Activated naive CD8-positive, alpha-beta T cell treated with anti-CD3 and anti-CD28 coated beads, Interleukin-2, amount 10 ng/mL, durations not matched to agents 7 days and 5 days (primary cell): ENCODE measurements at places on chromosomes 2 and 18. TPM values are rescaled to one million over a fixed set of nuclear protein-coding genes. Genes with fewer than 3 reads are reported as not detected.

- DNase-seq, result no peak
Observed at GRCh38 chr2:158716921-158717320, 78.2 kb upstream of the DAPL1 start.

DNA sequence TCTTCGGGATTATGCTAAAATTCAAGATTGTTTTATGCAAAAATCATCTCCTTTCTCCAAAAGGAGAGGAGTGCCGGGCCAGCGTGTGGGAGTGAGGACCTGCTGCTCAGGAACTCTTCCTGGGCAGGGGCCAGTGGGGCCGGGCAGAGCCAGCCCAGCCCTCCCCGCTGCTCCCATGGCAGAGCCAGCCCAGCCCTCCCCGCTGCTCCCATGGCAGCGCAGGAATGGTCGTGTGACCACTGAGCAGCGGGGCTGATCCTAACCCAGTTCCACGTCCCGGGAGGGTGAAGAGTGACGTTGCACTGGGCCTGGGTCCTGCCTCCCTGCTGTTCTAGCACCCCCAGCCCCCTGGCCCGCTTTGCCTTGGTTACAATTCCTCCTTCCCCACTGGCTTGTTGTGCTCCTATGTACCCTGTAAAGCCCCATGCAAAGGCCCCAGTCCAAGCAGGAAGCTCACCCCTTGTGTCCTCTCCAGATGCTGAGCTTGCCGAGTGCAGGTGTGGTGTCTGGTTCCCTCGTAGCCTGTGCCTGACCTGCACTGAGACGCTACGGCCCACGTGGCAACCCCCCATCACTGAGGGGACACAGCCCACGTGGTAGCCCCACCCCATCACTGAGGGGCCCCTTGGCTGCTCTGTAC is 11.4 kb upstream of the NEU4 start:
- no peak for DNase-seq

DNA sequence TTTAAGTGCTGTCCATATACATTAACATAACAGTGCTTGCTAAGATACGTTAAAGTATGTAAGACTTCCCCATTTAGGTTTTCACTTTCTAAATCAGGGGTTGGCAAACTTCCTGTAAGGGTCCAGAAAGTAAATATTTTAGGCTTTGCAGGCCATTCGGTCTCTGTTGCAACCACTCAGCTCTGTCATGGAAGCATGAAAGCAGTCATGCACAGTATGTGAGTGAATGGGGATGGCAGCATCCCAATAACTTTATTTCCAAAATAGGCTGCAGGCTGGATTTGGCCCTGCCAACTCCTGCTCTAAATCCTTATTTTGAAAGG is 128.7 kb downstream of the PLA2R1 start:
- no peak for DNase-seq

DNA sequence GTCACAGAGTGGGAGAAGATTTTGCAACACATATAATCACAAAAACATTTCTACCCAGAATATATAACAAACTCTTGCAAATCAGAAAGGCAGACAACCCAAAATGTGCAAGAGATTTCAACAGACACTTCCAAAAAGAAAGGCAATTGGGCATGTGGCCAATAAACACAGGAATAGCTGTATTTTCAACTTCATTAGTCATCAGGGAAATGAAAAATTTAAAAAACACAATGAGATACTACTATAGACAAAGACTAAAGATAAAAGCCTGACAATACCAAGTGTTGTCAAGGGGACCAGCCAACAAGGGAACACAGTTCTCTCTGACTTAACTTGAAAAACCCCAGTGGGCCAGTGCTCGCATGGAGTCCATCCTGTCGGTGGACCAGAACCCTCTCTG is 40.5 kb downstream of the MTHFD2 start:
- no peak for DNase-seq

The DUSP19 gene
- 1.8 TPM for total RNA-seq

DNA sequence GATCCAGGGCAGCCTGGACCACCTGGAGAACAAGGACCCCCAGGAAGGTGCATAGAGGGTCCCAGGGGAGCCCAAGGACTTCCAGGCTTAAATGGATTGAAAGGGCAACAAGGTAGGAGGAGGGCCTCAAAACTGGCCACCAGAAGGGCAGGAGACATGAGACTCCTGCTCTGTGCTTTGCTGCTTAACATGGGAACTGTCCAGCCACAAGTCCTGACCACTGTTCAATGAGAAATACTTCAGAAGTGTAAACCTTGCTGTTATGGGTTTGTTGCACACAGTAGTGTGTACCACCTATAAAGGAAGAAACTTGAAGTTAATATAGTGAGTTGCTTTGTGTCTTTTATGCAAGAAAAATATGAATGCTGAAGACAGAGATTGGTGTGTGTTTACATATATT is 44.2 kb upstream of the MFF start:
- DNase-seq, result no peak

GRCh38 chr18:76747676-76748075 is 74.7 kb upstream of the ZNF236 start:
- DNase-seq, result no peak

The UGT1A8 gene
- total RNA-seq, result not detected

GRCh38 chr2:241620419-241620769 is 16.6 kb downstream of the THAP4 start:
- no peak for DNase-seq

- DNase-seq, result no peak
Observed at GRCh38 chr2:240909216-240909974, 3.3 kb downstream of the CROCC2 start.

DNA sequence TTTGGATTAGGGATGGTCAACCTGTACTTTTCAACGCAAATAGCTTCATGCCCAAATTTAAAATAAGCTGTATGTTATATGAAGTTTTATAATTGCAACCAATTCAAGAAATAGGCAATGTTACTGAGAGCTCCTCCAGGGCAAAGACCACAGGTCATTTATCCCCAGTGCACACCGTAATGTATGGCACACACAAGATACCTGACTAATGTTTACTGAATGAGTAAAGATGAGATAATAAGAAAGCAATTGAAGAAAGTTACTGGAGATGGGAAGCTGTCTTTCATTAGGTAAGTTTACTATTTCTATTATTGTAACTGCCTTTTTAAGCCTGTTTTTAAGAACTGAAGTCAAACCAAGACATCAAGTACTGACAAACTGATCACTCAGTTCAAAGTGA is 184.5 kb upstream of the VRK2 start:
- no peak for DNase-seq

- no peak for DNase-seq
Observed at GRCh38 chr2:113905886-113906285, 16.0 kb downstream of the ACTR3 start.

GRCh38 chr2:40147360-40147759 is 304.5 kb downstream of the SLC8A1 start:
- no peak for DNase-seq

- peak; percentile 72 for DNase-seq
Observed at GRCh38 chr2:240983361-240983995, 14.9 kb upstream of the SNED1 start.

DNA sequence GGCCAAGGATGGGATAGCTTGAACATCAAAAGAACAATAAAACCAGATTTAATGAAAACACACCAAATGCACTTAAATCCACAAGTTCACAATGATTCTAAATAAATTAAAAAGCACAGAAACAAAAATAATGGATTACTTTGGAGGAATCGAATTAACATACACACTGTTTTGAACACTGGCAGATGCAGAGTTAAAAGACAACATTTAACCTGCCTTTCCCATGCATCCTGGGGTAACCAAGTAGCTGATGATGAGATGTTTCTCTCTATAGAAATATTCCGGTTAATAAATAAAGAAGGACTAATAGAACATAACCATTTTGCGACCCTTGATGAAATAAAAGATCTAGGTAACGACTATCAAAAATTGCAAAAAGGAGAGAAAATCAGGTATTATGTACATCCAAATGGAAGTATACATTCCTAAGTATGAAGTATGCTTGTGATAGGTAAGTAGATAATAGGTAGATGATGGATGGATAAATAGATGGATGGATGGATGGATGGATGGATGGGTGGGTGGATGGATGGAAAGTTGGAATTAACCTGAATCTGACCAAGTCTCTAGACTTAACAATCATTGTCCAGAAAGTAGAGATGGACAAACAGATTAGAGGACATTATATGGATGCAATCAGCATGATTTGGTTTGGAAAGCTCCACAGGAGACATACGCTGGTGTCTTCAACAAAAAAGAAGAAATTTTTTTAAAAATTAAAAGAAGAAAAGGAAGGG is 57.4 kb upstream of the MYCN start:
- no peak for DNase-seq

The IL36A gene
- not detected for total RNA-seq

The FN1 gene
- total RNA-seq, result 0.71 TPM

DNA sequence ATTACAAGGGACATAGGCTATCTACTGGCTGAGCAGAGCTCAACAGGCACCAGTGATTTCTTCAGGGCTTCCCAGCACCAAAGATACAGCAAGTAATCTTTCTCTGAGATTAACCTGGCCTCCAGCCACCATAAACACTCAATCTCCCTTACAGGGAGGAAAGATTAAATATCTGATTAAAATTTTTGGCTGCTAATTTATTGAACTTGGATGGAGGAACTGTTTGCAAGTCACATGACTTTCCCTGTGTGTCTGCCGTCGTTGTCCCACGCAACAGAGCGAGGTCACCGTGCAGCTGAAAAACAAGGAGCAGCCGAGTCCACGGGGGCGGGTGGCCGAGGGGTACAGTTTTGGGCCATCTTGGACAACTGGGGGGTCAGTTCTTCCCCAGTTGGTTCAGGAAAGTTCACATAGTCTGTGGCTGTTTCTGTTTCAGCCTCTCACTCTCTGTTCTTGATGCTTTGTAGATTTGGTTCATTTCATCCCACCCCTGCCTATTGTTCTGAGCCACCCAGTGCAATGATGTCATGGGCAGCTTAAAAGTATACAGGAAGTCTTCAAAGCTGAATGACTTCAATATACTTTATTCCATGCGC is 186.8 kb upstream of the CTAGE1 start:
- no peak for DNase-seq

- DNase-seq, result no peak
Observed at GRCh38 chr18:51235009-51235789, 37.7 kb upstream of the MEX3C start.

GRCh38 chr2:23690421-23691105 is 236.4 kb downstream of the ATAD2B start:
- DNase-seq, result no peak

- DNase-seq, result no peak
Observed at GRCh38 chr18:44093253-44093652, 587.4 kb upstream of the SETBP1 start.
